T-helper 2 cell treated with Interferon-gamma antibody and Interleukin-4, amounts not matched to agents 5 μg/mL and 100 μg/mL, for 36 hours (primary cell): ENCODE measurements at places on chromosomes 7 and 10.

GRCh38 chr10:114239117-114239993, at the start of gene VWA2:
TSS of gene VWA2 (plus strand) at chr10:114239254. CDS start at chr10:114248714, 9,460 bp downstream.
- DNase-seq, result no peak

GRCh38 chr10:101529725-101530553, 58.1 kb downstream of the POLL start:
- DNase-seq, result no peak

DNA sequence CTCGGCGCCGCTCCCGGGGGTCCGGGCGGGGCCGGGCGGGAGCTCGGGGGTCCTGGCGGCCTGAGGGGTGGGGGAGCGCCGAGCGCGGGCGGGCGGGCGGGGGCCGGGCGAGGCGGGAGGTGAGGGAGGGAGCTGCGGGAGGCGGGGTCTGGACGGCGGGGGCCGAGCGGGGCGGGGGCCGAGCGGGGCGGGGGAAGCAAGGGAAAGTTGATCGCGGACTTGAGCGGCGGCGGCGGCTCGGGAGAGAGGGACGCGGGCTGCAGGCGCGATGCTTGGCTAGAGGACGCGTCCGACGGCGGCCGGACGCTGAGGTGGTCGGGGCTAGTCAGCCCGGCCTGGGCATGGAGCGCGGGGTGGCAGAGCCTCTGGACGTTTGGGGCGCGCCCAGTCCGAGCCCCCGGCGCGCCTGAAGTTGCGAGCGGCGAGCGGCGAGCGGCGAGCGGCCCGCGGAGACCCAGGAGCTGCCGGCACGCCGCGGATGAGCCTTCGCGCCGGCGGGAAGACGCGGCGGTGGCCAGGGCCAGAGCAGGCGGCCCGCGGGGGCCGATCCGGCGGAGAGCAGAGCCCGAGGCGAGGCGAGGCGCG, at the start of gene CDH23:
CDH23 (plus strand) TSS at position 210 of the 585 bp plus-strand sequence. CDS start 42,912 bp downstream, outside the sequence.
- DNase-seq, result no peak

- DNase-seq, result no peak
Measured at GRCh38 chr10:62048470-62048869, 147.0 kb downstream of the ARID5B start.

DNA sequence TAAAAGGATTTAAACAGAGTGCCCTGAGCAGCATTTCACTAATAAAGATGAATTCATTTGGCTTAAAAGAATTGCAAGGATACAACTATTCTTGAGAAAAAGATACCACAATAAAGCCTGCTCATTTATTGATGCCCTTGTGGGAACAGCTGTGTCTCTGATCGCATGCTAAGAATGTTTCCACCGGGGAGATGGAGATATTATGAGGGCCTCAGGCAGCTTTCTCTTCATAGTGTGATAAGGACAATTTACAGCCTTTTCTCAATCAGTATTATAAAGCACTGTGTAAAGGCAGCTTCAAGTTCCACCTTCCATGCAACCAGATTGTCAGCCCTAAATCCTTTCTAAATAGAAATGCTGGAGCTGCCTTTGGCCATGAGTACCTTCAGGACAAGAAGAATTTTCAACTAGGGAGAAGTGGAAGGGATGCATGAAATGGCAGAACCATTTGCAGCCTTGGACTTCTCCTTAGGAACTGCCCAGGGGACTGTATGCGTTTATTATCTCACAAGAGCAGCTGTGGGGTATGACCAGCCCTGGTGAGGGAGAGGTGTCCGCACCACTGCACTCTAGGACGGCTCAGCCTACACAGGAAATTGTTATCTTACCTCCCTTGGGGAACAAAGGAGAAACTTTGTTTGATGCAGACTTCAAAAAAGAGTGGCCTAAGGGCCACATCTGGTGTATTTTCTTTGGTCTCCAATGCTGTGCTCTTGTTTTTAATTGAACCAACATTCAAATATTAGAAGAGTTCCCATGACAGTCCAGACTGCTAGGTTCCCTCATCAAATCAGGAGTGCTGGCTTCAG, 116.9 kb upstream of the PCGF5 start:
- DNase-seq, result no peak
